ENCODE measurements at places on chromosomes 16 and 17. TPM values are rescaled to one million over a fixed set of nuclear protein-coding genes. Genes with fewer than 3 reads are reported as not detected.
A peak's percentile ranks its signal among the peaks of the same experiment; 100 is the strongest.

Gene ACSM3
- total RNA-seq, result 0.23 TPM

DNA sequence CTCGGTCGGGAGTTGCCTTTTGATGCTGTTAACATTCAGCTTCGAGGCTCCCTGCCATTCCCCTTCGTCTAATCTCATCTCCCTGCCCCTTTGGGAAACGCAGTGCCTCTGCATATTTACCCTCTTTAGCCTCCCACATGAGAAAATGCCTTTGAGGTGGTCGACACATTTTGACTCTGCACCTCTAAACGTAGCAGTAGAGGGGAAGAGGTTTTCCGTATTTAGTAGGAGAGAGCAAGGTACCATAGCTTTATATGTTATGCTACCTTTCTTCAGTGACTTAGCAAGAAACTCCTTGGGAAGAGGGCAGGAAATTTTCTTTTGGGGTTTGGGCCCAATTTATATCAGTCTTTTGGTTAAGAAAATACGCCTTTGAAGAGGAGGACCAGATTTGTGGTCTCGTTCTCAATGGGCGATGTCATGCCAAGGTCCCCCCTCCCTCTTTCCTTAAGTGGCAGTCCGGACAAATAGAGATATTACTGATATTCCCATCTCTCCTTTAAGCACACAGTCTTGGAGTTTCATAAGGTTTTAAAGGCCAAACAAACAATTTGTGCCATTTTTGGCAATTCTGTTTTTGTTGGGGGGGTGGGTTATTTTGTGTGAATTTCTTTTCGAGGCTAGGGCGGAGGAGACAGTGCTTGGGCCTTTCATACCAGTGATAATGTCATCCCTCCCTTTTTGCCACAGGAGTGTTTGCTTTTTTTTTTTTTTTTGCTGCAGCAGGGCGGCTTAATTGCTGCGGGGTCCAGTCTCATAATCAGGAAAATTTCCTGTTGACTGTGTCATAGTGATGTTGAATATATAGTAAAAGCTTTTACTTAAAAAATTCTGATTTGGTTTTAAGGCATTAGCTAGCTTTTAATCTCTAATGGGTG lies 1.5 kb downstream of the PAFAH1B1 start:
- no peak for ATAC-seq

- no peak for ATAC-seq
These were observed 11.6 kb downstream of the ACLY start for GRCh38 chr17:41907185-41907556.

GRCh38 chr17:10327640-10328039 lies 45.2 kb downstream of the MYH13 start:
- ATAC-seq, result no peak

DNA sequence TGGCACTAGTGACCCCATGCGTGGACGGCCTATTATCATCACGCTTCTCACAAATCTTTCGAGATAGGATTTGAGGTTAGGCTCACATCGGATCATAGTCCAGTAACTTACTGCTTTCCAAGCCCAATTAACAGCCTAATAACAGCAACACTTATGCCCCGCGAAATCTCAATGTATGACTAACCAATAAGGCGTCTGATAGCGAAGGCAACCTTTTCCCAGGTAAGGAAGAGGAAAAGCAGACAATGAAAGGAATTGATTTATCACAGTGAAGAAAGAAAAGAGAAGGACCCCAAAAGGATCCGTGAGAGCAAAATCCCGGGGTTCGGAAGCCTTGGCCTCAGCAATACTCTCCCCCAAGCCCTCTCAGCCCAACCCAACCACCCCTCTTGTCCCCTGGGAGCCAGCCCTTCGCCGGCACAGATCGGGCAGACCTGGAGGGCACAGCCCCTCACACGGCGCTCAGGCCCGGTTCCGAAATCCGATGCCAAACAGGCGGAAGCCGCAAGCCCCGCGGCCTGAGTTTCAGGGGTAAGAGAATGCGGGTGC lies 534 bp downstream of the GPATCH8 start:
- peak; percentile 29 for ATAC-seq
